WTC11 (cell line): ENCODE measurements at places on chromosomes 4 and X.

DNA sequence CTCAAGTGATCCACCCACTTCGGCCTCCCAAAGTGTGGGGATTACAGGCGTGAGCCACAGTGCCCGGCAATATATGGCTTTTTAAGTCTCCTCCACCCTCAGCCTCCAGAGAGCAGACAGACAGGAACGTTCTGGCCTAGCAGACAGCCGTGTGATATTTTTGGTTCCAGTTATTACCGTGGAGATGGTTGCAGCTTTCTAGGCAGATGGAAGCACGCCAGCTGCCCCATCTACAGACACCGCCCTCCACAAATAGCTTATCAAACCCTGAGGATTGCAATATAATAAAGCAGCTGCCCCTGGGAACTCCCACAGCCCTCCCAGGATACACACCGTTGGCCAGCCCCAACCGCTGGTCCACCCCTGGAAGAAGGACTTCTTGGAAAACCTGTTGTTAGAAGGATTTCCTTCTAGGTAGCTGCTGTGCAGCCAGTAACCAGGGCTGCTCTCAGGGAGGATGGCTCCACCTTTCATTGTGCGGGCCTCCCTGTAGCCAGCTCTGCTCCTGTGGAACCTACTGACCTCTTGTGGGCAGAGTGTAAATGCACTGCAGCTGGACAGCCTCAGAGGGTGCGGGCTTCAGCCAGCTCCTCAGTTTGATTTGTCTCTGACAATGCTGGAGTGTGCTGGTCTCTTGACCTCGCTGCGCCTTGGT, 44.0 kb downstream of the SLC25A5 start:
- DNase-seq = peak; percentile 61

- DNase-seq = no peak
Observed at GRCh38 chr4:7151668-7152227, 40.6 kb upstream of the SORCS2 start.

DNA sequence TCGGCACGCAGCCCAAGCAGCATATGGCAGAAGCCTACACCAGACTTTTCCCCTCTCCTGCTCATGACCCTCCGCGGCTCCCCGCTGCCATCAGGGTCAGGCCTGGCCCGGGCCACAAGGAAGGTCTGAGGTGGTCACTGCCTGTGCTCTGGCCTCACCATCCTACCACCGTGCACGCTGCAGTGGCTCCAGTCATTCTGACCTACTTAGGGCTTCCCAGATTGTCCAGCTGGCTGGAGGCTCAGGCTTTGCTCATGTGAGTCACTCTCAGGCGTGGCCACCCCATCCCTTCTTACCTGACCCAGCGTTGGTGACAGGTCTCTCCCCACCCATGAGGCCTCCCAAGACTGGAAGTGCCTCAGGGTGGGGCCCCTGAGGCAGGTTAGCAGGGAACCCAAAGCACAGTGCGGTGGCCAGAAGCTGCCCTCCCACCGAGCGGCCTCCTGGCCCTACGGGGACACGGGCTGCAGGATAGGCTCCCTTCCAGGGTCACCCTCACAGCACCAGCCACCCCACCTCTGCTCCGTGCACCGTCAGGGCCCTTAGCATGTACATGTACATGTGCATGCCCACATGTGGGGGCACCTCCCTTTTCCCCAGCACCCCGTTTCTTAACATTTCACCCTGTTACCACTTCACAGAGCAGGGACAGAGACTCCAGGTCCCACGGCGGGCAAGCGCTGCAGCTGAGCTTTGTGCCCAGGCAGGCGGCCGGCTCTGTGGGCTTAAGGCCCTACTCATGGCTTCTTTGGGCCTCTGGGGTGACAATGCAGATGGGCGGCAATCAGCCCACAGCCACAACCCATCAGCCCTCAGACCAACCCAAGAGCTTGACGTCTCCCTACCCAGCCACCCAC, 2.2 kb downstream of the TREX2 start:
- no peak for DNase-seq

DNA sequence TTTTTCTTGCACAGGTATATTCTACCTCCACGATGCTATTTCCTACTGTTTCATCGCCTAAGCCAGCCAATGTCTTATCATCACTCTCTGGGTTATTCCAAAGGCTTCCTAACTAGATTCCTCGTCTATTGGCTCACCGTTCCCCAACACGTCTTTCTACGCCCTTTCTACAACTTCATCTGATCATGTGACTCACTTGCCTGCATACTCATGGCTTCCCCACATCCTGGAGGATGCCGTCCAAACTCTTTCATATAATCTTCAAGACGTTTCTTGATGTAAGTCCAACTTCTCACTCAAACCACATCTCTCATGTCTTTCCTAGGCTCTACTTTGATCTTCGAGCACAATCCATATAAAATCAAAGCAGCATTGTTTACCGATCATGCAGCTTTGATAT, 322.0 kb upstream of the PPARGC1A start:
- no peak for DNase-seq

DNA sequence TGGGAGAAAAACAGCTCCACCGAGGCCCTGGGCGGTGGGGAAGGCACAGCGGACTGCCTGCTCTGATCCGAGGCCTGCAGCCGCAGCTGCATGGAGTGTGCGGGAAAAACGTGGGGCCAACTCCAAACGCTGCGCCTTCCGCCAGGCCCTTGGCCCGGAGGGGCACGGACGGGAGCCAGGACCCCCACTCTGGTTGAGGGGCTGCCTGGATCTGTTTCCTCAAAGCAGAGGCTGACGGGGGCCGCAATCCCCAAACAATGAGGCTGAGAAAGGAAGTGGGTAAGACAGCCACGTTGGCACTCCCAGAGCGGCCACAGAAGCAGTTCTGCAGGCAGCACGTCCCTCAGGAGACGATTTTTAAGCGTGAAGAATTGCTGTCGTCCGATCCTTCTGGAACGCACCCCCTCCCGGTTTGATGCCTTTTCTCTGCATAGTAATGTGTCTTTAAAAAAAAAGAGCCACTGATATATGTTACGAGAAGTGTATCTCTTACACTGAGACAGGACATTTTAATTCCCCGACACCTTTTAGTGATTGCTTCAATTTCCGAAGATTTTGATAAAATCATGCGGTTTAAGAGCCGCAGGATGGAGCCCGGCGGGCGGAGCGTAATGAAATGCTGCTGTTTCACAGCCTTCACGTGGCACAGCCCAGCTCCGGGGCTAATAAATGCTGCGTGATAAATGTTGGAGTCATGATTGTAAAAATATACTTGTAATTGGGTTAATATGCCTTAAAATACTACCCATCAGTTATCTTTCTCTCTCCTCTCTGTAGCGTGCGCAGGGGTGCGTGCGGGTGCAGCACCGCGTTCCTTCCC, 85.7 kb downstream of the FAM53A start:
- DNase-seq = no peak
